Chondrocyte (in vitro differentiated cells): ENCODE measurements at places on chromosomes 16 and 17. TPM values are rescaled to one million over a fixed set of nuclear protein-coding genes. Genes with fewer than 3 reads are reported as not detected.

DNA sequence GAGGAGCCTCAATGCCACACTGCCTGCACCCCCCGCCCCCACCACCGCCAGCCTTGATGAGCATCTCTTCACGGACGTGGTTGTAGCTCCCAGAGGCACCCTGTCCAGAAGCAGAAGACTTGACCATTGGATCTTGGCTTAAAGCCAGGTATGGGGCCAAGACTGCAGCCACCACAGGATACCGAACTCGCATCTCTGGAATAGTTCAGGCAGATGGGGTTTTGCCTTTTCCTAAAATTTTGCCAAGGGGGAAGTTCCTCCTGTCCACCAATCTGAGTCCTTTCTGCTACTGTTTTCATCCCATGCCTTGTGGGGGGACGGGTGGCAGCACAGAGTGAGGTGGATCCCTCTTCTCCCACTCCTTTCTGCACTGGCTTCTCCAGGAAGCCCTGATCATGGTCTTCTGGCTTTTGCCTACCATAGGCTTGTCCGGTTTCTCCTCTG lies 939 bp downstream of the CORO6 start:
- no peak for DNase-seq

GRCh38 chr17:46770818-46771560 lies 47.5 kb downstream of the WNT3 start:
- DNase-seq = peak; percentile 85

The C16orf74 gene
- total RNA-seq = 0.82 to 1.6 TPM (median 1.0 TPM) in 3 replicates

The SEZ6L2 gene
- 10.9 to 17.0 TPM (median 16.3 TPM) in 3 replicates for total RNA-seq

DNA sequence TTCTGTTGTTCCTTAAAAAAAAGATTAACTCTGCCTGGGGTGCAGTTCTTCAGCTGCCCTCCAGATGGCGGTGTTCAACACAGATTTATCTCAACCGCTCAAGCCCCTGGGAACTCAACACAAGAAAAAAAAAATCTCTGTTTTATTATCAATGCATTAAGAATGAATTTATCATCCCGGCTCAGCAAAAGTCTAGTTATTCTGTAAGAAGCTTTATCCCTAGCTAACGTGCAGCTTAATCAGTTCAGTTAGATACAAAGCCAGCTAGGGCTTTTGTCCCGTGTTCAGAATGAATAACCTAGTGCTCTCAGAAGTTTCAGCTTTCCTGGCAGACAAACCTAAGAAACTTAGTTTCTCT lies 475.9 kb upstream of the CCL2 start:
- DNase-seq = no peak

DNA sequence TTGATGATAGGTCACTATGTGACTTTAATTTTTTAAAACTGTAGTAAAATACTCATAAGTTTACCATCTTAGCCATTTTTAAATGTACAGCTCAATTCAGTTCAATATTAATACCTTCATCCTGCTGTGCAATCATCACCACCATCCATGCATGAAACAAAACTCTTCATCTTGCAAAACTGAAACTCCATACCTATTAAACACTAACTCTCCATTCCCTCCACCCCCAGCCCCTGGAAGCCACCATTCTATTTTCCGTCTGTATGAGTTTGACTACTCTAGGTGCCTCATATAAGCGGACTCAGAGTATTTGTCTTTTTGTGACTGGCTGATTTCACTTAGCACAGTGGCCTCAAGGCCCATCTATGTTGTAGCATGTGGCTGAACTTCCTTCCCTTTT lies 9.4 kb upstream of the CNEP1R1 start:
- no peak for DNase-seq

DNA sequence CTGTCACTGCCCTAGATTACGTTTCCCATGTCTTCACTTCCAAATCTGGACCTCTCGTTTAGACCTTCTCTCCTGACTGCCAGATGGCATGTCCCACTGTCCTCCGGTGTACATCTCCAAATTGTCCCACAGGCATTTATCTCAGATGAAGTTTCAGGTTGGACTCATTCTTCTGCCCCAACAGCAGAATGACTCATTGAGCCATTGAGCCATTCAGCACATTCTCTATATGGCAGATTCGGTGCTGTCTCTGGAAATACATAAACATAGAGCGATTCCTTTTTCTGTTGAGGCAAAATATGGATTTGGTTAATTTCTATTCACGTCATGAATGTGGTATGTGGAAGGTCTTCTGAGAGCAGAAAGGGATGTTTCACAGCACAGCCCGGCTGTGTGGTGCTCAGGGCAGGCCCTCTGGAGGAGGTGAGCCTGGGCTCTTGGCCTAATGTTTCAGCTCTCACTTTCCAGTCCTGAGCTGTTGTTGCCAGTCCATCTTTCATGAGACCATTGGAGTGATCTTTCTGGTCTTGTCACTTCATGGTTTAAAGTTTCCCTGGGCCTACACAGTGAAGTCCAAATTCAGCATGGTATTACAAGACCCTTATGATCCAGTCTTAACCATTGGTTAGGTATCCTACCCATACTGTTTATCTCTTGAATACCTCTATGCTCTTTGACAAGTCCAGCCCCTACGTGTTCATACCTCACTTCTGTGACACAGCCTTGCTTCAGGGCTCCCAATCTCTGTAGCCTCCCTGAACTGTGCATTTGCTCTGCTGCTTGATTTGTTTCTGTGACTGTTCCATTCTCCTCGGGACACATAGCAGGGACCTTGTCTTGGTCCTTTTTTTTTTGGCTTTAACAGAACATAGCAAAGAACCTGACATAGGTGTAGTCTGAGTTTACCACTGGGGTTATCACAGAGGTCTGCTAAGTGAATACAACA lies 15.9 kb downstream of the HAPSTR1 start:
- no peak for DNase-seq

The SNX20 gene
- not detected in 3 replicates for total RNA-seq

The CRYM gene
- total RNA-seq = not detected in 3 replicates

GRCh38 chr16:81265658-81266451 lies 27.4 kb downstream of the BCO1 start:
- no peak for DNase-seq

The IRX6 gene
- total RNA-seq = not detected in 3 replicates

DNA sequence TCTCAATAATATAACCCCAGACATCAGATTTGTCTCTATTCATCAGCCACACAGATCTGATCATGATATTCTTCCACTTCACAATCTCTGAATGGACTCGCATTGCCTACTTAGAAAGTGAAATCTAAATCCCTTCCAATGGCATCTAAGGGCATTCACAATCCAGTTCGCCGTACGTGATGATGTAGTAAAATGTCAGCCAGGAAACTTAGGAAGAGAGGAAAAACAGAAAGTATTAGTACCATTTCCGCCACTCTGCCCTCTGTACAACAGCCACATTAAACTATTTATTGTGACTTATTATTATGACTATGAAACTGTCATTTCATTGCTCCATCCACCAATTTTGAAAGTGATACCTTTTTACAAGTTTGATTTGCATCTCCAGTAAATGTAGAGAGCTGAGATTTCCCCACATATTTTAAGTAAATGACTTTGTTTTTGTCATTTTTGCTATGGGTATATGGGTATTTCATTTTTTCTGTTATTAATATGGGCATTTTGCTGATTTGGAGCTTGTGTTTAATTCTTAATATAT lies 69.4 kb upstream of the SMIM36 start:
- DNase-seq = no peak

DNA sequence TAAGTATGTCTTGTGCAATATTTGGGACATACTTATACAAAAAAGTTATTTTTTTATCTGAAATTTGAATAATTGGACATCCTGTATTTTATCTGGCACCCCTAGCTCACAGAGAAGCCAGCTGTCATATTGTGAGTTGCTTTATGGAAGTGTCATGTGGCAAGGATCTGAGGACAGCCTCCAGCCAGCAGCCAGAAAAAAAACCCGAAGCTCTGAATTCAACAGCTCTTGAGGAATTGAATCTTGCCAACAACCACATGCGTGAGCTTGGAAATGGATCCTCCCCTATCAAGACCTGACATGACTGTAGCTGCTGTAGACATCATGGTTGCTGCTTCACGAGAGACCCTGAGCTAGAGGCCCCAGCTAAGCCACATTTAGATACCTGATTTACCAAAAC lies 187.2 kb upstream of the SHISA6 start:
- DNase-seq = no peak

GRCh38 chr17:61465550-61466237 lies 13.5 kb downstream of the TBX4 start:
- DNase-seq = peak; percentile 61

- DNase-seq = no peak
These were observed 2047.4 kb downstream of the TP53TG3F start for GRCh38 chr16:35506898-35507194.

GRCh38 chr17:65086465-65086864 lies 29.9 kb upstream of the GNA13 start:
- no peak for DNase-seq

DNA sequence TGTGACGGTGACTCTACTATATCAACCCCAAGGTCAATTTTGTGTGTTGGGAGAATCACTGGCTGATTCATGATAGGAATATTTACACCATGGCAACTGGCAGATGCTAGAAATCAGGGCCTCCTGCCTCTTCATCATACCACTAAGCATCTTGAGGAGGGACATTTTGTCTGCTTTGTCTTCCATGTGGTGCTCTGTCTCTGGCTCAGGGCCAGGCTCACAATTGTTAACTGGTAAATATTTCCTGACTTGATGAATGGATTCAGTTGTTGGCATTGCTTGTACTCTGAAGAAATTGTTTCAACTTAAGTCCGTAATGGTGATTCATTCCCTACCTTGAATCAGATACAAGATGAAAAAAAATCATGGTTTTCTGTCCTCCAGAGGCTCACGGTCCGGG lies 292.7 kb downstream of the HAPSTR1 start:
- no peak for DNase-seq

The SLC25A39 gene
- 78.6 to 95.5 TPM (median 84.1 TPM) in 3 replicates for total RNA-seq

DNA sequence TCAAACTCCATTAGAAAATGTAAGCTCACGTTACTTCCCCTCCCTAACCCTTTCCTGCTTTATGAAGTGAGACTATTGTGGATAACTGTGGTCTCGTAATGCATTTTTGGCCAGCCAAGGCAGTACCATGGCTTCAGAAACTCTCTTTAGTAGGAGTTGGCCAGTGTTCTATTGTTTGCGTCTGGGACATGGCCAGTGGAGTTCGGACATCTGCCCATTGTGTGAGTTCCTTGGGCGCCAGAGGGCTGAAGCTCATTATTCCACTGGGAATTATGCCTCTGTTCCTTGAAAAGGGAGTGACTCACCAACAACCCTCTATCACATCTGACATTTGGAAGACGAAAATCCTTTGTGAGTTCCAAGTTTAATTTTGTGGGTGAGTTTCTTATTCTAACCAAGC lies 319.5 kb upstream of the SOX9 start:
- no peak for DNase-seq

DNA sequence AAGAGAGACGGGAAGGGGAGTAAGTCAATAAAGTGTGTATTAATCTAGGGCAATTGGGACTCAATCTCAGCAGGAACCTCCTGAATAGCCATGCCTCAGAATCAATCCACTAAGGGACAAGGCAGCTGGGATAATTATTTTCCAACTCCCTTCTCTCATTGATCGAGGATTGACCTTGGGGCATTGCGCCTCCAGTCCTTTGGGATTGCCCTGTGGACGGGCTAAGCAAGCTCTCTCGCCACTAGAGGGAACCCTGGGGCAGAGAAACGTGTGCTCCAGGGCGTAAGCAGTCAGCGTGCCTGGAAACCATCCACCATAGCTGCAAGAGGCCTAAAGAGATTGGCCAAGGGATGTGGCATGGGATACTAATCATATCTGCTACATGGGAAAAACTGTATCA lies 53.9 kb upstream of the ERCC4 start:
- DNase-seq = no peak

DNA sequence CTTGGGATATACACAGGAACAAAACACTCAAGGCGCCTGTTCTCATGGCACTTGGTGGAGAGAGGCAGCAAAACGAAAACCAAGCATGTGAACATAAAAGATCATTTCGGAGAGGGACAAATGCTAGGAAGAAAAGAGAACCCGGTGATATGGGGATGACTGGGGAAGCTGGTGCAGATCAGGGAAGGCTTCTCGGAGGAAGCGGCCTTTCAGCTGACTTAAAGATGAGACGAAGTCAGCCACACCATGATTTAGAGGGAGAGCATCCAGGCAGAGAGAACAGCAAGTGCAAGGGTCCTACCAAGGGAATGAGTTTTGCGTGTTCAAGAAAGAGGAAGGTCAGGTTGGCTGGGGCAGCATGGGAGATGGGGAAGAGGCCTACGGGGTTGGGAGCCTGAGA lies 250.9 kb downstream of the KATNIP start:
- no peak for DNase-seq
